ENCODE measurements at places on chromosomes 16 and 17.

GRCh38 chr16:49057391-49057790 lies 224.2 kb downstream of the CBLN1 start:
- no peak for DNase-seq

DNA sequence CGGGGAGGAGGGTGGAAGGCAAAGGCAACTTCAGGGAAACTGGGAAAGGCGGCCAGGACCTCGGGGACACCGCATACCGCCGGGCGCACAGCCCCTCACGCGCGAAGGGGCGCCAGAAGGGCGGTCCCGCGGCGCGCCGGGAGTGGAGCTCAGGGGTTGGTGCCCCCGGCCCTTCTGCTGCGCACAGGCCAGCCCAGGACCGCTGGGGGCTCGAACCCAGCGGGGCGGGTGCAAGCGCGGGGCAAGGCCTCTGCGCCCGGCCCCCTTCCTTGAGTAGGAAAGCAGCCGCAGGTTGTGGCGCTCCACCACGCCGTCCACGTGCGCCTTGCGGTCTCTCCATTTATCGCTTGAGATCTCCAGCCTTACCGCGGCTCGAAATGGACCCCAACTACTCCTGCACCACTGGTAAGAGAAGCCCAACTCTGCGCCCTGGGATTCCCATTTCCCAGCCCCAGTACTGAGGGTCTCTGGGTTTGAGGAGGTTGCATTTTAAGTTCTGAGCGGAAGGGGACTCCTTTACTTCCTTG lies 3.0 kb upstream of the MT1A start:
- DNase-seq = no peak

GRCh38 chr17:56594320-56595107 lies 1.0 kb downstream of the NOG start:
- peak; percentile 31 for DNase-seq

- DNase-seq = no peak
These were observed 28.5 kb downstream of the ST6GALNAC1 start for GRCh38 chr17:76614912-76615617.

- DNase-seq = no peak
These were observed 396.8 kb downstream of the NPIPA8 start for GRCh38 chr16:17939723-17940122.

GRCh38 chr17:39404542-39405378 lies 3.3 kb upstream of the FBXL20 start:
- DNase-seq = peak; percentile 1

GRCh38 chr16:10352262-10352661 lies 33.6 kb upstream of the ATF7IP2 start:
- DNase-seq = no peak

- no peak for DNase-seq
These were observed 132.3 kb upstream of the CDH11 start for GRCh38 chr16:65254144-65254543.

DNA sequence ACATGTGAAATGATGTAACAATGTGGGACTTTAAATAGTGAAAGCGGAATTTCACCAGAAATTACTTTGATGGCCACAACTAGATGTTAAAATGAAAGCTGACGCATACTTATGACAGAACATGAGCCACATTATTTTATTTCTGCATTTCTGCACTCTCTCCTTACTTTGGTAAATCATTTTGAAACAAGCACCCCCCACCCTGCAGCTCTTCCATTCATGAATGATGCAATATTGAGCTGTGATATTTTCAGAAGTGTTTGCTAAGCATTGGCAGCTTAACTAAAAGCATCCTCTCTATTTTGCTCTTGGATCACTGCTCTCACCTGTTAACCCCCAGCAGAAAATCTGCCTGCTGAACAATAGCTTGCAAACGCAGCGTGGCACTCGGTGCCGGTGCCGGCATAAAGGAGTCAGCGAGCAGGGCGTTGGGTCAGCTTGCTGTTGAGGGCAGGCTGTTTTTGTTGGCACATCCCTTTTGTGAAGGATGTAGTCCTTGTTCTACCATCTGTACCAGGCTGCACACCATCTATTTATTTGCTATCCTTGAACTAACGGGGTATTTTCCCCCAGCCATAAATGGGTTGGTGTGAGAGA lies 30.8 kb upstream of the CBLN1 start:
- DNase-seq = no peak

GRCh38 chr16:12185563-12185962 lies 209.0 kb downstream of the SNX29 start:
- no peak for DNase-seq

DNA sequence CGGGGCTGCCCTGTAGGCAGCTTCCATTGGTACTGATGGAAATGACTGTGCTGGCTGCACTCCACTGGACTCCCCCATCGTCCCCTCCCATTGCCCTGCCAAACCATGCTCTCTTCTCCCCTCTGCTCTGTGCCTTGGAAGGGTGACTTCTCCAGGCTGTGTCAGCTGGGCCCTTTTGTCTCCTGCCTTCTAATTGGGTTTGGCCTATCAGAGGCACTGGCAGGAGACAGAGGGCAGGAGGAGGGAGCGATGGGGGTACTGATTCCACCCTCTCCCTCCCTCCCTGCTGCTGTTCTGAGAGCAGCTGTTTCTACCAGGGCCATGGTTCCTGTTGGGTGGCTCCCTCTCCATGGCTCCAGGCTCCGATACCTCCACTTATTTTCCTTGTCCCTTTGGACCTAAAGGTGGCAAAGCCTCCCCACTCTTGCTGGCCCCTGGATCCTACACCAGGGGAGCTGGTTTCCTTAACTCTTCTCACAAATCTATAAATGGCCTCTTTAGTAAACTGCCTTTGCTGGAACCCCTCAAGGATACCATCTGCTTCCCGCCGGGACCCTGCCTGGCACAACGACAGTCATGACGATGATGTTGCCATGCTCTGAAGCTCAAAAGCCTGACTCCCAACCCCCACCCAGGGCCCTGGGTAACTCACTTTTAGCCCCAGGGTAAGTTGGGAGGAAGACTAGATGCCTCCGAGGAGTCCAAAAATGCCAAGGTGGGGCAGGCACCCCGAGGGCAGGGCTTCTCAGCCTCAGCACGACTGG lies 123.8 kb upstream of the RPL38 start:
- no peak for DNase-seq

DNA sequence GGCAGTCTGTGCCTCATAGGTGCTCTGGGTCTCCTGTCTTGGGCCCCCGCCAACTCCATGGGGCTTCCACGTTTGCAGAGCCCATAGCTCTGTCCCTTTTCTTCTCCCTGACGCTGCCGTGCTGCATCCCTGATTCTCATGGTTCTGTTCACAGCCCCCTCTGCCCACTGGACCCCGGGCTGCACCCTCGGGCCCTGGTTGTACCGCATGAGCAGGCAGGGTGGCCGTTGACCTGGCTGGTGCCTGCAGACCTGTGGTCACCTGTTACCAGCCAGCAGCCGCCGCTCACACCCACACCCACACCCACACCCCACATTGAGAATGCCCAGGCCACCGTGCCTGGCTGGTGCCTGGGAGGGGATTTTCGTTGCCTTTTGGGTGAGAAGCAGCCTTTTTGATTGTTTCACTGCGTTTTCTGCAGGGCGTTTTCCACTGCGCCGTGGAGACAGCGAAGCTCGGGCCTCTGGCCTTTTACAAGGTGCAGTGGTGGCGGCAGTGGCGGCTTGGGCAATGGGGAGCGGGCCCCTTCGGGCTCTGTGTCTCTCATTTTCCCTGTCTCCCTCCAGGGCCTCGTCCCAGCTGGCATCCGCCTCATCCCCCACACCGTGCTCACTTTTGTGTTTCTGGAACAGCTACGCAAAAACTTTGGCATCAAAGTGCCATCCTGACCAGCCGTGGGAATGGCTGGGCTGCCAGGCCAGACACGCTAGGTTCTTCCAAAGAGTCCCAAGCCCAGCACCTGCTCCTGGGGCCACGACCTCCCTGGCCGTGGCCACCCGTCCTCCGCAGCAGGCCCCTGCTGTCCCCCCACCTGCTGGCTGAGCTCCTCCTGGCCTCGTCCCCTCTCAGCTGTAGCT lies 7.6 kb downstream of the SLC25A10 start:
- DNase-seq = no peak

DNA sequence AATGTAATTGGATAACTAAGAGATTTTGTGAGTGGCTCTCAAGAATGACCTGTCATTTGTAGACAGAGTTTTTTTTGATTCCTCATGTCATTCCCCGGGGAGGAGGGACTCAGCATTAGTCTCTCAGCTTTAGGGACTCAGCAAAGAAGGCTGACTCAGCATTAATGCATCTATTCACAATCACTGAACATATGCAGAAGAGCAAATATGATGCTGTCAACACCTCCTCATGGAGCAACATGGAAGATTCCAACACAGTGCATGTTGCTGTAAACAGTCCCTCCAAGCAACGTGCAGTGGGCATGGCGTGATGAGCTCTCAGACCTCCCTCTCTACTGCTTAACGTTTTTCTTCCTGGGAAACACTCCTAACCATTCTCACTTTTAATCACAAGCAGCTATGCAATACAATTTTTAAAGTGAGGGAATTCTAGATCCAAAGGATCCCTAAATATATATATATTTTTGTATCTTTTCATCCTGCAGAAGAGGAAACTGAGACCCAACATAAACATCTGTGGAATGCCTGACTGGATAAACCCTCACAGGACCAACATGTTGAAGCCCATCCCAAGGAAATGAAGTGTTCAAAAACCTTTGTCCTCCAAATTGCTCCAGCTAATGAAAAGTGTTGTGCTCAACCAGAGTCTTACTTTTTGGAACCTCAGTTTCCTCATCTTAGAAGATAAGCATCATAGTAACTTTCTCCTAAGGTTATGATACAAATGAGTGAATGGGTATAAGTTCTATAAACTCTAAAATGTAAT lies 38.9 kb downstream of the TMEM100 start:
- peak; percentile 41 for DNase-seq

DNA sequence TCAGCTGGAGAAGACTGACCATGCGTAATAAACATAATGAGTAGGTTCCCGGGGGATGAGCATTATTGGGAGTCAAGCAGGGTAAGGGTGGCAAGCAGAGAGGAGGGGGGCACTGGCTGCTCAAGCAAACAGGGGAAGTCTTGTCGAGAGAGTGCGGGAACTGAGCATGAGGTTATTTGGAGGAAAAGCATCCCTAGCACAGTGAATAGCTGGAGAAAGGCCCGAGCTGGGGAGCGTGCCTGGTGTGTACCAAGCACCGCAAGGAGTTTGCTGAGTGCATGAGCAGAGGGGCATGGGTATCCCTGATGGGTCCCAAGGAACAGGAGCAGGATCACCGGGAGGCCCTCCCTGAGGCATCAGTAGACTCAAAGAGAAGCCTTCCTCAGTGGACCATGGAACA lies 17.2 kb downstream of the CYTH1 start:
- DNase-seq = no peak

DNA sequence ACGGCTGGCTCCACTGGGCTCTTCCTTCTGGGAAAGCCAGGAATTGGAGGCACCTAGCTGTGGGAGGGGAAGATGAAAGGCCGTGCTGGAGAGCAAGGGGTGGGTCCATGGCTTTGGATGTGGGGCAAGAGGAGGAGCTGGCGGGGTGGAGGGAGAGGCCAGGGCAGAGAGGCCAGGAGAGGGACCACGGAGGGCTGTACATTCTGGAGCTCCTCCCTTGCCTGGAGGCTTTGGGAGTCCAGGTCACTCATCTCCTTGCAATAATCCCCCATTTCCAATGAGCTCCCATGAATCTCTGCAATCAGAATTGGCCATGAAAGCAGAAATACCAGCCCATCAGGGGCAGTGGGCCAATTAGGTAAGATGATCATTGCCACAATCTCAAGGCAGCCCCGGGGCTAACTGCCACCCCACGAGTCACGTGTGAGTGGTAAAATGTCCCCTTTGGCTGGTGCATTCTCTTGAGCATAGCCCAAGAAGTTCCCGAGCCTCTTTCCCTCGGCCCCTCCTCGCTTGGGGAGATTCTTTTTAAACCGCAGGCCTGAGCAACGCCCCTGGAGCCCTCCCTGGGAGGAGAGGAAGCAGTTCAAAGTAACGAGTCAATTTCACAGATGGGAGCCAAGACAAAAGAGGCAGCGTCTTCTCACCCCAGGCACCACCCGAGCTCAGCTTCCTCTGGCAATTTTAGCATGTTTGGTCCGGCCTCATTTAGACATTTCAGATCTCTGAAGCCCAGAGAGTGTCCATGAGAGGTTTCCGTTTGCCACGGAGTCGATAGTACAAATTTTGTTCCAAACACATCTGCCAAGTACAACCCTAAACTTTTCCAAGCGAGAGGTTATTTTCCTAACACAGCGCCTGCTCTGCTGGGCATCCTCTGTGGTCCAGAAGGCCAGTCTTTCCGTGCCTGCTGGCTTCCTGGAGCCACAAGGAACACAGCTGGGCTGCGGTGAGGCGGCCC lies 13.4 kb downstream of the RTN4RL1 start:
- peak; percentile 73 for DNase-seq

- peak; percentile 7 for DNase-seq
These were observed 188.5 kb upstream of the CDH8 start for GRCh38 chr16:62224646-62225209.

DNA sequence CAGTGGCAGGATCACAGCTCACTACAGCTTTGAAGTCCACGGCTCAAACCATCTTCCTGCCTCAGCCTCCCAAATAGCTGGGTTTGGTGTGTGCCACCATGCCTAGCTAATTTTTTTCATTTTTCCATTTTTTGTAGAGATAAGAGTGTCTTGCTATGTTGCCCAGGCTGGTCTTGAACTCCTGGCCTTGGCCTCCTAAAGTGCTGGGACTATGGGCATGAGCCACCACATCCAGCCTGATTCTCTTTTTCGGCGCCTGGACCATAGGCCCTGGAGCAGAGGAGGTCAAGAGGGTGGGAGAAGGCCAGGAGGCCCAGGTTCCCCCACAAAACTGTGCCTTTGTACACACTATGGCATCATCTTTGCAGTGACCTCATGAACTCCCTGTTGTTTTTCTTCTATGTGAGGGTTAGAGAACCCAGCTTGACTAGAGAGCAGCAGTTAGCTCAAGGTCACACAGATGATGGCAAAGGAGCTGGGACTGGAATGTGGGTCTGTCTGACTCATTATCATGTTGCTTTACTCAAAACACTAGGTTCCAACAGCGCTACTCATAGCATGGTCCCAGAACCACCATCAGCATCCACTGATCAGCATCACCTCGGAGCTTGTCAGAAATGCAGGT lies 16.3 kb downstream of the SCN4A start:
- DNase-seq = no peak
